ENCODE measurements at places on chromosomes 16 and 17. TPM values are rescaled to one million over a fixed set of nuclear protein-coding genes. Genes with fewer than 3 reads are reported as not detected.

PGAP6 gene
- 207 TPM for total RNA-seq

FOXC2 gene
- 6.5 TPM for total RNA-seq

ODAD4 gene
- 0.55 TPM for total RNA-seq

ODF4 gene
- not detected for total RNA-seq

GRCh38 chr16:3829631-3830536, 50.6 kb downstream of the CREBBP start:
- H3K27me3 ChIP-seq, result no peaks in the 10 kb centered on the region
- no peaks in the 10 kb centered on the region for H3K4me1 ChIP-seq
- no peak overlapping the region for H3K27ac ChIP-seq
- H3K4me3 ChIP-seq, result no peak overlapping the region
- no peak for DNase-seq

DNA sequence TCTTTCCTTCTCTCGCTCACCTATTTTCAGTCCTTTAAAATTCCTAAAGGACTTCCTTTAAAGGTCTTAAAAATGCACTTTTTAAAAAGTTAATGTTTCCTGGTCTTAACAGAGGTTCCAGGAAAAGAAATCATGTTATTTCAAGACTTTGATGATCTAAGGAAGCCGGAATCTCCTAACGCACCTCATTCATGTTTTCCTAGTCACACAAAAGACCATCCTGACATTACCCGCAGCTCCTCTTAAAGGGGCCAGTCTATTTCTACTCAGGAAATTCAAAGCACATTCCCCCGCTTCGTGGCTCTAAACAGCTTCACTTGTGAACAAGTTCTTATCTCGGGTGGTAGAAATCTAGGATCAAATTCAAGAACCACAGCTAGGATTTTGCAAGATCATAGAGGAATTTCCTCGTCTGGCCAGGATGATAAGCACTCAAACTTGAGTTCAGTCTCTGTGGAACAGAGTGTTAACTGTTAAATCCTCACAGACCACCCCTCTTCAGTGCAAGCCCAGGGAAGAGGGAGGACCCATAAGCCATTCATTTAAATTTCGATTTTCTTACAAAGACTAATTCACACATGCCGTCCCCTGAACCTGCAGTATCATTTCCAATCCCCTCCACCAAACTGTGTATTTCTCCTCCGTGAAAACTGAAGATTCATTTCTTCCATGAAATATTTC, 137.1 kb upstream of the AXIN2 start:
- no peaks in the 10 kb centered on the region for H3K27me3 ChIP-seq
- H3K4me1 ChIP-seq, result peaks cover 5% of the 10 kb centered on the region
- H3K36me3 ChIP-seq, result no peaks in the 10 kb centered on the region
- no peak overlapping the region for H3K4me3 ChIP-seq
- H3K27ac ChIP-seq, result peak overlapping the region; percentile 16

- no peak overlapping the region for H3K4me3 ChIP-seq
- H3K36me3 ChIP-seq, result no peaks in the 10 kb centered on the region
- H3K27ac ChIP-seq, result no peak overlapping the region
- no peaks in the 10 kb centered on the region for H3K27me3 ChIP-seq
These were observed 61.1 kb downstream of the MRC2 start for GRCh38 chr17:62688398-62689160.

DNA sequence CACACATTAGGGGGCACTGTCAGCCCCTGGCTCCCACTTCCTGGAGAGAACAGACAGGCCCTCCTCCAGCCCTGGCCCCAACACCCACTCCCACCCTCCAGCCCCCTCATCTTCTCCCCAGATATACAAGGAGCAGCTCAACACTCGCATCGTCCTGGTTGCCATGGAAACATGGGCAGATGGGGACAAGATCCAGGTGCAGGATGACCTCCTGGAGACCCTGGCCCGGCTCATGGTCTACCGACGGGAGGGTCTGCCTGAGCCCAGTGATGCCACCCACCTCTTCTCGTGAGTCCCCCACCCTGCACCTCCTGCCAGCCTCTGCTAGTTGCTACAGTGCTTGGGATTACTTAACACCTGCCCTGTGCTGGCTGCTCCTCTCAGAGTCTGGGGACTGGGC, 14.4 kb downstream of the ADAM11 start:
- H3K4me3 ChIP-seq, result no peak overlapping the region
- no peaks in the 10 kb centered on the region for H3K27me3 ChIP-seq
- H3K4me1 ChIP-seq, result no peaks in the 10 kb centered on the region
- H3K36me3 ChIP-seq, result no peaks in the 10 kb centered on the region
- DNase-seq, result no peak

- H3K27ac ChIP-seq, result no peak overlapping the region
- H3K4me1 ChIP-seq, result no peaks in the 10 kb centered on the region
- DNase-seq, result no peak
These were observed 43.4 kb upstream of the SOX9 start for GRCh38 chr17:72077326-72077960.

DNA sequence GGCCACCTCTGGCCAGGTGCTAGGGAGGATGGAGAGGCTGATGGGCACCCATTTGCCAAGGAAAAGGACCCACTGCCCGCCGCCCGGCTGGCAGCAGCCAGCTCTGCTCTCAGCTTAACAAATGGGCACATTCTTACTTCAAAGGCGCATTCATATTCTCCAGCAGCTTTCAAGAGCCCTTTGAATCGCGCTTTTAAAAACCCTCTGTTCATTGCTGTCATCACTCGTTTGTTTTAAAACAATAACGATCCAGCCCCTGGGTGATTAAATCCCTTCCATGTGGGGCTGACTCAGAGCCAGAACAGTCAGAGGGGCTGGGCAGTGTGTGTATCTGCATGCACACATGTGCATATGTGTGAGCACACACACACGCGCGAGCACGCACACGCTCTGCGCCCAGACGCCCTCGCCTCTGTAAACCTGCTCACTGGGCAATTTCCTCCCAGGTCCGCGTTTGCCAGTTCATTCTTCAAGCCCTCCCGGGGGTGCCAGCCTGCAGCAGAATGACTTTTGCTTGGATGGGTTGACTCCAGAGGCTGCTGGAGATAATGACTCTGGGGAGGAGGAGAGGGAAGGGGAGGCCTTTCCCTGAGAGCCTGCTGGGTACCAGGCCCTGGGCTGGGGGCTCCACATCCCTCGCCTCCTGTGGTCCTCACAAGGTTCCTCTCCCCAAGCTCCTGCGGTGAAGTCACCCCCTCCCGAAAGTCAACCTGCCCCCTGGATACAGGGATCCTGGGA, 133.1 kb downstream of the SDK2 start:
- no peaks in the 10 kb centered on the region for H3K27me3 ChIP-seq
- H3K36me3 ChIP-seq, result no peaks in the 10 kb centered on the region
- H3K4me3 ChIP-seq, result no peak overlapping the region
- no peak overlapping the region for H3K27ac ChIP-seq

- no peaks in the 10 kb centered on the region for H3K4me1 ChIP-seq
- DNase-seq, result no peak
- H3K4me3 ChIP-seq, result no peak overlapping the region
- no peaks in the 10 kb centered on the region for H3K27me3 ChIP-seq
These were observed 68.5 kb upstream of the DNAH17 start for GRCh38 chr17:78645421-78646295.

DNA sequence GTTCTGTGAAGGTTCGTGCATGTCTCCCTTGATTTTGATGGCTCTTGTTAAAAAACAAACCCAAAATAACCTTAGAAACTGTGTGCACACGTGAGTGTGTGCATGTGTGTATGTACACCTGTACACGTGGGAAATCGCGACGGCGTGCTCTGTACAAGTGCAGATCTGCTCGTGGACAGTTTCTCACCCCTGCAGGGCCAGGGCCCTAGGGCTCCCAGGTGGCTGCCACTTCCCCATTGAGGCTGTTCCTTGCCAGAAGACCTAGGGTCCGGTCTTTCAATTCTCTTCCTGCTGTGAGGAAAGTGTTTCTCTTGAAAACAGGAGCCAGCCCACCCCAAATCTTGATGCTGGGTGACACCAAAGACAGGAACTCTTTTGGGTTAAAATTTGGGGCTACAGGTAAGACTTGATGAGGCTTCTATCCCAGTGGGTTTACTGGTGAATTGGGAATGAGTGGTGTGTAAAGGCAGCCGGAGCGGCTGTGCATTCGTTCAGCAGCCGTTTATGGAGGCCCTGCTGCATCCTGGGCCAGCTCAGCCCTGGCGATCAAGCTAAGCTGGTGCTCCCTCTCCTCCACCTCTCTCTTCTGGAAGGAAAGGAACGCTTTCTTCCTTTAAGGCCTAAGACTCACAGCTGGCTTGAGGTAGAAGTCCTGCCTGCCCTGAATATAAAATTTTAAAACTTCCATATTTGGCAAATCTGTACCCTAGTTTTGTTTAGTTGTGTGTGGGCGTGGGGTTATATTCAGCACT, 137.9 kb downstream of the CLEC16A start:
- no peaks in the 10 kb centered on the region for H3K27me3 ChIP-seq
- H3K27ac ChIP-seq, result no peak overlapping the region
- no peaks in the 10 kb centered on the region for H3K36me3 ChIP-seq

DNA sequence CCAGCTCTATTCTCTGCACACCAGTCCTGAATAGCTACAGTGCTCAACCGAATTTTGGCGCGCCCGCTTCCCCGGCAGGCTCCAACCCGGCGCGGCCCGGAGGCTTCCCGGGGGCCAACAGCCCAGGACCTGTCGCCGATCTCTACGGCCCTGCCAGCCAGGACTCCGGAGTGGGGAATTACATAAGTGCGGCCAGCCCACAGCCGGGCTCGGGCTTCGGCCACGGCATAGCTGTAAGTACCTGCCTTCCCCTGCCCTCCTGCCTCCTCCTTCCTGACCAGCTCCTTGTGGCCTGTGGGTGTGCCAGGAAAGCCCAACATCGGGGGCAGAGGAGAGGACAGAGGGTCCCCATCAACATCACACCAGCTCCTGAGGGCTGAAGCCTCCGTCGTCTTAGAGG, 70.2 kb downstream of the CCDC182 start:
- no peaks in the 10 kb centered on the region for H3K36me3 ChIP-seq
- no peak for DNase-seq
- H3K27ac ChIP-seq, result no peak overlapping the region
- H3K4me1 ChIP-seq, result no peaks in the 10 kb centered on the region
